Glutamatergic neuron (in vitro differentiated cells): ENCODE measurements at places on chromosomes 7 and 10. TPM values are rescaled to one million over a fixed set of nuclear protein-coding genes. Genes with fewer than 3 reads are reported as not detected.

The CHAT gene
- total RNA-seq = 15.4 TPM

The OR2A12 gene
- total RNA-seq = not detected

The IGF2BP3 gene
- 47.0 TPM for total RNA-seq

The PNLIP gene
- total RNA-seq = not detected

The PDGFA gene
- 7.6 TPM for total RNA-seq

The VWA2 gene
- total RNA-seq = not detected

The ANXA8 gene
- not detected for total RNA-seq

The ACHE gene
- total RNA-seq = 30.0 TPM

The SUN3 gene
- total RNA-seq = not detected

The RBM33 gene
- 67.5 TPM for total RNA-seq

The SRGN gene
- not detected for total RNA-seq

The OPN4 gene
- not detected for total RNA-seq

The CPA4 gene
- not detected for total RNA-seq

The CHST15 gene
- total RNA-seq = 2.4 TPM

The CYP2E1 gene
- 7.1 TPM for total RNA-seq

The GHRHR gene
- total RNA-seq = not detected

The GGCT gene
- total RNA-seq = 25.0 TPM

The HECTD2 gene
- 27.6 TPM for total RNA-seq

The CDHR3 gene
- 50.8 TPM for total RNA-seq

The NUTM2E gene
- 0.86 TPM for total RNA-seq

The KLF6 gene
- 88.6 TPM for total RNA-seq

The WNT16 gene
- total RNA-seq = not detected

The FAM107B gene
- total RNA-seq = 88.6 TPM

The BCL7B gene
- 34.0 TPM for total RNA-seq

The CDC14C gene
- total RNA-seq = not detected

The LAMB1 gene
- total RNA-seq = 326 TPM
